Stimulated activated CD8-positive, alpha-beta memory T cell treated with anti-CD3 and anti-CD28 coated beads, Interleukin-7, amount 100 ng/mL, for 1 hour (primary cell): ENCODE measurements at places on chromosomes 4 and X.

- no peak for DNase-seq
These were observed 5.3 kb upstream of the SRP72 start for GRCh38 chr4:56462157-56462556.

DNA sequence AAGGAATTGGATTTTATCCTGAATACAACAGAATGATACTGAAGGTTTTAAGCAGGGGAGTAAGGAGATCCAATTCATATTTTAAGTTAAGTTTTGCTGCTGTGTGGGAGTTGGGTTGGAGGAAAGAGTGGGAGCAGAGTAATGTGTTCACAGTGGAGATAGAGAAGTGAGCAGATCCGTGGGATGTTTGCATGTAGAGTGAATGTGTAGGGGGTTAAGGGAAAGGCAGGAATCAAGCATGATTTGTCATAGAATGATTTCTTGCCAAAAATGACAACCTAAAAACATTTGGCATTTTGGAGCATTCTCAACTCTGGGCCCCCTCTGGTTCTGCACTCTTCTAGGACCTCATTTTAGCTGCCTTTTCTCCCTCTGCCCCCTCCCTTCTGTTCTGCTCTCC is 76.6 kb downstream of the ARHGAP10 start:
- no peak for DNase-seq

DNA sequence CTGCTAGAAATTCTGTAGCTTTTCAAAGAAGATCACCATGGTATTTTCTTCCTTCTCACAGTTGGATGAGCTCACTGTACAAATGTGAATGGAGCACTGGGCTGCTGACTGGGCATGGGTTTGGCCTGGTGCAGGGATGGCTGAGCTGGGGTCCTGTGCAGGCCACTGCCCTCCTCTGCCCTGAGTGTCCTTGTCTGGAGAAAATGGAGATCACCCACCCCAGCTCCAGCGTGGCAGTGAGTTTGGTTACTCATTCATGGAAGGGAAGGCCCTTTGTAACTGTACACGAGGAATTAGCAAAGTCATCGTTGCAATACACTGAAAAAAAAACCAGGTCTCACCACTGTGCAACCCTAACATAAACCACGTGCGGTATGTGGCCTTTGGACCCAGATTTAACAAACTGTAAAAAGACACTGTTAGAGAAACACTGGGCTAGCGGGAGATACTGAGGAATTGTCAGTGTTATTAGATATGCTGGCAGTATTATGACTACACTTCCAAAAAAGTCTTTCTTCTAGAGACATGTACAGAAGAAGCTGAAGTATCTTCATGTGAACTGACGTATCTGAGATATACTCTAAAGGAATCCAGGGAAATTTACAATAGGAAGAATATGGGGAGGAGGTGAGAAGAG is 16.1 kb upstream of the TBC1D14 start:
- no peak for DNase-seq

DNA sequence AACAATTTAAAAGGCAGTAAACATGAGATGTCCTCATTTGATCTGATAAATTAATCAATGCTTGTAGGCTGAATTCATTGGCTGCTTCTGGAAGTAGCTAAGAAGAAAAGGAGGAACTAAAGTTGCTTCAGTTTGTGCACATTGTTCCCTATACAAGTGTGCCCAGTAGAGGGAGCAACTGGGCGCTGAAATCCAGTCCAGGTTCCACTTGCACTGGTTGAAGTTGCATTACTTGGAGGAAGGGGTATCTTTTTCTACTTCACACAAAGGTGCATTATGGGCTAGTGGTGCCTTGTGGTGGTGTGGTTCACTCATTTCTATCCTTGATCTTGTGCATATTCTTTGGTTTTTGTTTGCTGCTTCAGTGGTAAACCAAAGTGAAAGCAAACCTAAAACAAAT is 67.9 kb upstream of the SOX3 start:
- DNase-seq: no peak

DNA sequence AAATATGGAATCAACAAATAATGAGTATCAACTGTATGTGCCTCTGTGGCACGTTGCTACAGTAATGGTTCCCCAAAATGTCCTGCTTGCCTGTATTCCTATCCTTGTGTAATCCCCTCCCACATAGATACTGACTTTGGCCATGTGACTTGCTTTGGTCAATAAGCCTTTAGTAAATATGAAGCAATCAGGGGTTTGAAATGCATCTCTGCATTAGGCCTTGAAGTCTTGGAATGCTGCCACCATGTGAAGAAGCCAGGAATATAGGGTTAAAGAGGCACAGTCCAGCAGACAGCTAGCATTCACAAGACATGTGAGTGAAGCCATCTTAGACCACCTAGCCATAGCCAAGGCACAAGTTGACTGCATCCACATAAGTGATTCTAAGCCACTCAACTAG is 190.9 kb downstream of the GABRB1 start:
- DNase-seq: no peak

- no peak for DNase-seq
These were observed 15.4 kb downstream of the MRFAP1 start for GRCh38 chr4:6655924-6656323.

DNA sequence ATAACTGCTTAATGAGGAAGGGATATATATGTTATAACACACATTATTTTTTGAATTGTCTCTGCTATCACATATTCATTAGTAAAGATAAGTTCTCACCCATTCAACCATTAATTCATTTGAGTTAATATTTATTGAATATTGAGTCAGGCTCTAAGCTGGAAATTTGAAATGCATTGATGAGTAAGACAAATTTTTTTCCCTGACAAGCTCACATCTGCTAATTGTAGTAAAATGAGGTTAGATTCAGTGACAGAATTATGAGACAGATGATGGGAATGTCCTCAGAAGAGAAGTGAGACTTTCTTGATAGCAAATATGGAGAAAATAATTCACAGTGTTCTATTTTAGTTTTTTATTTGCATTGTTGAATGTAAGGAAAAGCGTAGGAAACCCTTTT is 194.3 kb downstream of the SLC4A4 start:
- no peak for DNase-seq

DNA sequence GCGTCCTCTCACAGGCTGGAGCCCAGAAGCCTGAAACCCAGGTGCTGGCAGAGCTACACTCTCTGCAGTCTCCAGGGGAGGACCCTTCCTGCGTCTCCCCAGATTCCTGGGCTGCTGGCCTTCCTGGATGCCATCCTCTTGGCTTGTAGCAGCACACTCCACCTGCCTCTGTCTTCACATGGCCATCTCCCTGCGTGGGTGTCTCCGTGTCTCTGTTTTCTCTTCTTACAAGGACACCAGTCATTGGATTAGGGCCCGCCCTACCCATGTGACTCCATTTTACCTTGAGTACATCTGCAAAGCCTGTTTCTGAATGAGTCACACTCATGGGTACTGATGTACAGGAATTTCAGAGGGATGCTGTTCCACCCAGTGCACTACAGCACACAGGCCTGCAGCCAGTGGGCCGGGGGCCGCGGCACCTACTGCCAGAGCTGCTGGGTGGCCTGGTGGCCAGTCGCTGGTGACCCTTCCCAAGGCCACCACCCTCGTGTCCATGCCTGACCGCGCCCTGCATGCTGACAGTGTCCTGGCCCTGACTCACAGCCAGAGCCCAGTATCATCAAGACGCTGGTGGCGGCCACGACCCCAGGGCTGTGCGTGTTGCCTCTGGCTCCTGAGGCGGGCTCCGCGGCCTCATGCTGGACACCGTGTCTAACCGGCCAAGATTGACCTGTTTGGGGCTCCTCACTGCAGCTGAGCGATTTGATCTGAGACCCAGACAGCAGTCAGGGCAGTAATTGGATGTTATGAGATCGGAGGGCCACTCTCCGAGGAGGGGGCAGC is 63.6 kb upstream of the NKX1-1 start:
- DNase-seq: no peak

DNA sequence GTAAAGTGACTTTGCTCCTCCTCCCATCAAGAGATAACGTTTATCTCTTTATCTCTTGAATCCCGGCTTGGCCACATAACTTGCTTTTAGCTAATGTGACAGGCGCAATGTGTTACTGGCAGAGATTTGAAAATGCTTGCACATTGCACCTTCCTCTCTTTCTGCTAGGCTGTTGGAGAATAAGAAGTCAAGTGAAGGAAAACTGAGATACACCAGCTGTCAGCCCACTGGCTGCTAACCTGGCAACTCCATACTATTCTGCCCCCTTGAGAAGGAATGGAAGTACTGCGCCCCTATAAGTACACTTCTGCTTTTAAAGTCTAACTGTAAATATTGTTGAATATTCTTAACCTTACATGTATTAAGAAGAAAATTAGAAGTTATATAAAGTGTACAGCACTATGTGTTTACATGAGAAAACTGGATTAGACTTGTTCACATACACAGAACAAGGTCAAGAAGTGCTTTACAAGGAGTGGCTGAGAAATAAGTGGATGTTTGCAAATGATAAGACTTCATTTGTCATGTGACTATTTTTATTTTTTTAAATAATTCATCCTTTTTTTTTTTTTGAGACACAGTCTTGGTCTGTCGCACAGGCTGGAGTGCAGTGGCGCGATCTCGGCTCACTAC is 424.5 kb upstream of the CTSO start:
- DNase-seq: no peak

DNA sequence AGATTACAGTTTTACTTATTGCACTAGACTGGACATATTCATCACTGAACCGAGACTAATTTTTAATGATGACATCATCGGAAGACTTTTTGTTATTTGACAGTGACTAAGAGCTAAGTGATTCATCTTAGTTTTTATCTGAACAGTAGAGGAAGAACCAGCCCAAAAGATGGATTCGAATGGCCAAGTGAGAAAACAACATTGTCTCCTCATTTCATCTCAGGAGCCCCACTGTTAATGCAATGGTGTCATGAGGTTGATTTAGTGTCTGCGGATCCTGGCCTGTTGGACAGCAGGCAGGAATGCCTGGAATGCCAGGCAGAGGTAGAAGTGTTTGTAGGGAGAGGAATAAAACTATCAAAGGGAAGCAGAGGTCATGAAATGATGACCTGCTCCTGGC is 37.8 kb upstream of the HPF1 start:
- no peak for DNase-seq

DNA sequence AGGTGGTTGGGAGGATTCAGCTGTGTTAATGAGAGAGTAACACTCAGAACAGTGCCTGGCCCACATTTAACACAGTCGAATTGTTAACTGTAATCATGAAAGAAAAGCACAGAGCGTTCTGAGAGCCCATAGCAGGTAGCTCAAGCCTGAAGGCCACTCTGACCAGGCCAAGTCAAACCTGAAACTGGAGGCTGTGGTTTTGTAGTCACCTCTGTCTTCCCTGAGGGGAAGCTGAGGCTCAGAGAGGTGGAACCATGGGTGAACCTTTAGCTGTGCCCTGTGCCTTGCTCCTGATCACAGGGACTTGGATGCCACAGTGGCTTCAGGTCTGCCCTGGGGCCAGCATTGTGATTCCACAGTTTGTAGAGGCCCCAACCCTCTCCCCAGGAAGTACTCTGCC is 16.6 kb upstream of the UBA1 start:
- DNase-seq: no peak

GRCh38 chr4:111959222-111959621 is 186.0 kb upstream of the FAM241A start:
- no peak for DNase-seq

GRCh38 chr4:179678093-179678814 is 2236.0 kb upstream of the AGA start:
- no peak for DNase-seq

GRCh38 chr4:148238086-148238485 is 204.1 kb downstream of the NR3C2 start:
- no peak for DNase-seq
